T47D (cell line): ENCODE measurements at places on chromosomes 12 and 14.

DNA sequence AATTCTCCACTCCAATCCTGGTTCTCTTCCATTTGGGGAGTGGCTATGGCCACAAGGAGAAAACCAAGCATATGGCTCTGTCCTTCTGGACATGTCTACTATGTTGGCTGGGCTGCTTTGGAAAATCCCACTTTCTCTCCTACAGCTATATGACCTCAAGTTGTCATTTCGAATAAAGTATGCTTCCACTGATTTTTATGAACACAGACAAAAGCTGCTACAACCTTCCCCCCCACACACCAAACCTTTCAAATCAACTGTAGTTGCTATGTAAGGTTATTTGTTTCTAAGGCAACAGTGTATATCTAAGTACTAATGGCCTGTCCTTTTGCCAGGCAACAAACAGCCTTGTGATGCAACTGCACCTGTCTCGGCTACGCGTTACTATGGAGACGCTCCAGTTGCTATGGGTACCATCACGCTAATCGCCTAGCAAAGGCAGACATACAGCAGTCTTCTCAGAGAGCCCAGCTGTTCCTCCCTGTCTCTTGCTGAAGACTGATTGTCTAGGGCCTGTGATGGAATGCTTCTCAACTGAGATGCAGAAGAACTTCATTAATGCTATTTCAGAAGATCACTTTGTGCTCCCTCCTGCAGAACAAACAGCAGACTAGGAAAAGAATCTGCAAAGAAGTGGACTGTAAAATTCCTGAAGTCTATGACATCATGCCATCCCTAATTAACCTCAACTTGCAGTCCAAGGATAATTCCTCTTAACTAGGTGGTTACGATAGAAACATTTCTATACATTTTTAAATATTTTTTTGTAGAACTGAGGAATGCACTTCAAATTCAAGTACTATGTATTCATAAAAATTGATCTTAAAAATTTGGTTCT, 67.6 kb downstream of the FOXN3 start:
- DNase-seq = no peak

DNA sequence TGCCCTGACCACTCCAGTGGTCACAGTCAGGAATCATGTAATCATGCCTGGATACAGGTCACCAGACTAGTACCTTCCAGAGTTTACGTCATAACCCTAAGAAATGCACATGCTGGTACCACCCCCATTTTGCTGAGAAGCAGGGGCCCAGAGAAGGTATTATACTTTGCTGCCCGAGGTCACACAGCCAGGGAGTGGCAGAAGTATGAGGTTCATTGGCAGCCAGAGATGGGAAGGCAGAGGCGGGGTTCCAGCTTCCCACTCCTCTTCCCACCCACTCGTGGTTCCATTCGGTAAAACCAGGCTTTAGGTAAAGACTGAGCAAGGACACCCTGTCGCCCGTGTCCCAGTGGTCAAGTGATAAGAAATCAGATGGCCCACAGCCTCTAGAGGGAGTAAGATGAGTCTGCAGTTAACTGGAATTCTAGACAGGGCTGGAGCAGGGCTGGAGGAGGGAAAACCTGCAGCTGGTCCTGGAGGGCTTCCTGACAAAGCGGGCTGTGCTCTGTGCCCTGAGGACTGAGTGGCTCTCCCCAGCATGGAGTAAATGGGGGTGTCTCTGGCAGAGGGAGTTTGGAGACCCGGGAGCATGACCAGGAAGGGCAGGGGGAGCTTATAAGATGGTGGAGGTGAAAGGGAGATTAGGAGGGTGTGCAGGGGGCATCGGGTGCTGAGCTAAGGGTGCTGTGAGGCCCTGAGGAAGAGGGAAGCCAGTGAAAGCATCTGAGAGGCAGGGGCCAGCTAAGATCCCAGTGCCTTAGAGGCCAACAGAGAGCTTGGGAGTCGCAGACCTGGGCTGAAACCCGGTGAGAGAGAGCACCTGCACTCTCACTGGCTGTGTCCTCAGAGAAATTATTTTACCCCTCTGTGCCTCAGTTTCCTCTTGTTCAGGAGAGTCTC, 5.7 kb downstream of the FAM222A start:
- DNase-seq = no peak

- DNase-seq = no peak
These were observed 49.4 kb upstream of the BCL11B start for GRCh38 chr14:99321236-99321925.

GRCh38 chr12:2317772-2318171, 265.0 kb downstream of the CACNA1C start:
- no peak for DNase-seq

GRCh38 chr12:107610021-107610859, 75.4 kb upstream of the PWP1 start:
- DNase-seq = peak; percentile 40

GRCh38 chr12:49937639-49938300, 12.8 kb upstream of the AQP2 start:
- DNase-seq = no peak

GRCh38 chr12:131793243-131794022, 34.8 kb upstream of the MMP17 start:
- DNase-seq = no peak

DNA sequence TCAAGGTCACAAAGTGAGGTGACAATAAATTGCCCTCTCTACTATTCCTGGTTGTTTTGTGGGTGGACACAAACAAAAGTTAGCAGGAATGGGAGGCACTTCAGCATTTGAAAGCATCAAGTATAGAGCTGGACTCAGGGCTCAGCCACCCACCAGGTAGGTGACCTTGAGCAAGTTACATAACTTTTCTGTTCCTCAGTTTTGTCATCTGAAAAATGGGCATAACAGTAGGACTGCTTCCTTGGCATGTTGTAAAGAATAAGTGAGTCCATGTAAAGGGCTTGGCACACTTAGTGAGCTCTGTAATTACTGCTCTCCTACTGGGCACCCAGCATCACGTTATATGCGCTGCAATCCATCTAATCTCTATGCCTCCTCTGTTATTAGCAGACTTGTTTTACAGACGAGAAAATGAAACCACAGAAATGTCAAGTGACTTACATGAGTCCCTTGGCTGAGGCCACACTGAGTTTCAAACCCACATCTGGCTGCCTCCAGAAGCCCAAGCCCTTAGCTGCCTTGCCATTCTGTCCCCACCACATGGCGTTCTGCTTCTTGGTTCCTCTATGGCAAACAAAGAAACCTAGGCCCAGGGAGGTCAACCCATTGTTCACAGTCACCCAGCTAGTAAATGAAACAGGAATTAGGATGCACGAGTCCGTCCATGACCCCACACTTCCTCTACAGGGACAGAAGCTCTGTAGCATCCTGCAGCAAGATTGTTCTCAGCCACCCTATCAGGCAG, 63.2 kb upstream of the SLC24A4 start:
- DNase-seq = no peak

GRCh38 chr14:91516663-91517388, 6.7 kb upstream of the PPP4R3A start:
- DNase-seq = no peak

DNA sequence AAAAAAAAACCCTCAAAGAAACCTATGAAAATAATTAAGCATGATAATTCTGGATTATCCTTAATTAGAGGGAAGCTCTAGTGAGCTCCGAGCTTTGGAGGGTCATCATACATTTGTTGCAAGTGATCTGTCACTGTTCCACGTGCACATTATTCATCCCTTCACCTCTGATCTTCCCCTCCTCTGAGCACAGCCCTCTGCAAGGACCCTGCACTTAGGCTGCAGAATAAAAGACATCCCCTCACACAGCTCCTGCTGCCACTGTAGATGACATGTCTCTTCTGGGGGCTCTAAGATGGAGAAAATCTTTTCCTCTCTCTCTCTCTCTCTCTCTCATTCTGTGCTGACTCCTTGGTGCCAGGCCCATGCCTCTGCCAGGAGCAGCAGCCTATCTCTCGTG, 300.4 kb downstream of the EGLN3 start:
- DNase-seq = no peak

GRCh38 chr12:50799908-50800307, 36.0 kb downstream of the ATF1 start:
- peak; percentile 8 for DNase-seq

DNA sequence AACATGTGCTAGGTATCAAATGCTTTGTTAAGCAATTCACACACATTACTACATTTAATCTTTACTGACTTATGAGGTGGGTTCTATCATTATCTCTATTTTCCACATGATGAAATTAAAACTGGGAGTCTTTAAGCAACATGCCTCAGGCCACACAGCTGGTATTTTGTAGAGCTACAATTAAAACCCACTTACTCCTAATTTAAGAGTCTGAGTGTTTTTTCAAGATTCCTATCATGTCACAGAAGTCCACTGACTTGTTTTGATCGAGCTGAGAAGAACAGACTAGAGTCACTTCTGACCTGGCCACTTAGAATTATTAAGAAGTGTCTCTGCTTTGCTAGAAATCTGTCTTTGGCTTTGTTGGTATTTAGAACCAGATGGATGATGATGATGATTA, 670.7 kb downstream of the NRXN3 start:
- DNase-seq = no peak

DNA sequence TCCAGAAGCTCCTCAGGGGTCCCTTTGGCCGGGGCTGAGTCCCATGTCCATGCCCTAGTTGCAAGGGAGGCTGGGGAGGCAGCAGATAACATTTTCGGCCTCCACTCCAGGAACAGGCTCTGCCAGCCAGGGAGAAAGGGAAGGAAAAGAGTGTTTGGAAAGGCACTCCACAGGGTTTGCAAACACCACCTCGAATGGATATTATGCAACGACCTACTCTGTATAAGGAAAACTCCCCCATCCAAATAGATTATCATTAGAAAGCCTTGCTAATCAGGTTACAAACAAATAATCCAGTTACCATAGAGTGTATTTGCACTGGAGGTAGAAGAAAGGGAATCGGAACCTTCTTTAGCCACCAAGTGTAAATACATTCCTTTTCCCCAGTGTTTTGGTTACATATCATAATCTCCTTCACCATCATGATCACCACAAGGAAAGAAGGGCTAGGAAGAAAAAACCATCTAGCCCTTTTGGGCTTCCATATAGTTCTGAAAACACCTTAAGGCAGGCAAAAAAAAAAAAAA, 40.4 kb downstream of the TMCC3 start:
- DNase-seq = peak; percentile 29

GRCh38 chr12:63876980-63877379, 32.5 kb downstream of the SRGAP1 start:
- no peak for DNase-seq
